ENCODE measurements at places on chromosomes 6 and 20.

- no peak for DNase-seq
Measured at GRCh38 chr20:35225319-35226125, 968 bp upstream of the MMP24 start.

- DNase-seq = no peak
Measured at GRCh38 chr6:106316375-106316766, 9.2 kb downstream of the ATG5 start.

GRCh38 chr20:38725931-38726803, 1.9 kb downstream of the SLC32A1 start:
- peak; percentile 64 for DNase-seq

- DNase-seq = no peak
Measured at GRCh38 chr20:19735446-19735845, 22.6 kb upstream of the RIN2 start.

- DNase-seq = no peak
Measured at GRCh38 chr20:2768632-2769015, 31.8 kb downstream of the CPXM1 start.

DNA sequence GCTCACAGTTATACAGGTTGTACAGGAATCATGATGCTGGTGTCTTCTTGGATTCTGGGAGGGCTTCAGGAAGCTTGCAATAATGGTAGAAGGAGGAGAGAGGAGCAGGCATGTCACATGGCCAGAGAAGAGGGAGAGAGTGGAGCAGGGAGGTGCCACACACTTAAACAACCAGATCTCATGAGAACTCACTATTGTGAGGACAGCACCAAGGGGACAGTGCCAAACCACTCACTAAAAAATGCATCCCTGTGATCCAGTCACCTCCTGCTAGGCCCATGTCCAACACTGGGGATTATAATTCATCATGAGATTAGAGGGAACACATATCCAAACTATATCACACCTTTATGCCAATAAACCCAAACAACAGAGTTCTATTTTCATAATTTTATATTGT, 67.2 kb downstream of the TRDN start:
- DNase-seq = no peak

GRCh38 chr6:139327038-139327437, 35.2 kb upstream of the TXLNB start:
- DNase-seq = no peak

DNA sequence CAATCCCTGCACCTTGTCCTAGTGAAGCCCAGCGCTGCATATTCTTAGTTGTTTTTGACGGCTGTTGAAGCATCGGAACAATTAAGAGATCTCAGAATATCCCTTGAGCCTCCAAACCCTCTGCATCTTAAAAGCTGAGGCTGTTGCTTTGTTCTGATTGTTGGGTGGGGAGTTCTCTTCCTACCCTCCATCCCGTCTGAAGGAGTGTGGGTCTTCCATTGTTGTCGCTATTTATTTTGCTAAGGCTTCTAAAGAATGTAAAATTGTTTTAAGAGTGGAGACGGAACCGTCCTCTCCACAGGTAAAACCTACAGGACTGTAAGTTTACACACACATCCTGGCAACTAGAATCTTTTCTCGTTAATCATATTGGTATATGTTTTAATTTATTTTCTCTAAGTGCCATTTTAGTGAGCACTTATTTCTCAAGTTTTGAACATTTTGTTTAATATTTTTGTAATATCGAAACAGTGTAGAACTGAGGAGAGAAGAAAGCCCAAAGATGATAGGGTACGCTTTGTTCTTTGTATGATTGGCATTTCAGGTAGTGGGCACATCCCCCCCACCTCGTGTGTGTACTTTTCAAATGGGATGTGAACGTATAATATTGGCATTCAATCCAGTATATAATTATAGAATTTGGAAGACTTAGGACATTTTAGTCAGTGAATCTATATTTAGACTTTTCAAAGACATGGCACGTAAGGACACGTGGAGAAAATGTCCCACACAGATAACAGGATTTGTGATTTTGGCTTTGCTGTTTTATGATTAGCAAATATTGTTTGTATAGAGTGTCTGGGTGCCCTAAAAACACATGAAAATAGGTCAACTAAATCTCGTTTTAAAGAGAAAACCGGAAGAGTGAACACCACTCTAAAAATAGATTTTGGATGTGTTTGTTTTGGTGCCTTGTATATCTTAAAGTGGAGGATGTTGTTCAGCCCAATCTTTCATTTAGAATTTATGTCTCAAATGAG, 1.3 kb downstream of the RNF146 start:
- DNase-seq = no peak

- no peak for DNase-seq
Measured at GRCh38 chr20:45020236-45020886, 54.0 kb downstream of the STK4 start.

DNA sequence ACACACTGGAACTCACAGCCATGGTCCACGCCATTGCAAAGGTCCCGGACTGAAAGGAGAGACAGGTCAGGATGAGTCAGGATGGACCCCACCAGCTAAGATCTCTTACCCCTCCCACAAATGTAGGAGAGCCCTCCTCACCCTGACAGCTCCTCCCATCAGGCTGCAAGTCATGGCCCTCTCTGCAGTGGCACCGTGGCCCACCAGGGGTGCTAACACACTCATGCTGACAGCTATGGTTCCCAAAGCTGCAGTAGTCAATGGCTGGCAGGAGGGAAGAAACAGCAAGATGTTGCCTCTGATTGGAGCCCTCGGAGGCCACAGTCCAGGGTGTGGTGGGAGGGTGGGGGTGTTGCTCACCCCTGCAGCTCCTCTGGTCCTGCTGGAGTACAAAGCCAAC, 5.7 kb upstream of the RBPJL start:
- DNase-seq = no peak

GRCh38 chr6:16766043-16766536, 4.8 kb upstream of the ATXN1 start:
- DNase-seq = no peak

GRCh38 chr6:43871933-43872332, 101.9 kb downstream of the VEGFA start:
- DNase-seq = no peak

DNA sequence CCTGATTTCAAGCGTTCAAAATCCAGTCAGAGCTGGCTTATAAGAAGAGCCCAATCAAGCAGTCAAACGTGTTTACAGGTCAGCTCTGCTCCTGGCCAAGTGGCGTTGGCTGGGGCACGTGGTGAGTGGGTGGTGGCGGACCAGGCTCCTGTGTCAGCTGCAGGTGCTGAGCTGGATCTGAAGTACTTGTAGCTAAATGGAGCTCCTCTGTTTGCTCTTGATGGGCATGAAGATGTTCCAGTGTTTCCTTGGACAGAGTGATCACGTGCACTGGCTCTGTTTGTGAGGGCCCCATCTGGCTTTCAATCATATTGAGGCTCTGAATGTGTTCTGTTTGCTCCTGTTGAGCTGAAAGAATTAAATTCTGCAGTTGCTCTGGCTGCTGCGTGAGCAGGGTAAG, 10.2 kb upstream of the MICAL1 start:
- no peak for DNase-seq

DNA sequence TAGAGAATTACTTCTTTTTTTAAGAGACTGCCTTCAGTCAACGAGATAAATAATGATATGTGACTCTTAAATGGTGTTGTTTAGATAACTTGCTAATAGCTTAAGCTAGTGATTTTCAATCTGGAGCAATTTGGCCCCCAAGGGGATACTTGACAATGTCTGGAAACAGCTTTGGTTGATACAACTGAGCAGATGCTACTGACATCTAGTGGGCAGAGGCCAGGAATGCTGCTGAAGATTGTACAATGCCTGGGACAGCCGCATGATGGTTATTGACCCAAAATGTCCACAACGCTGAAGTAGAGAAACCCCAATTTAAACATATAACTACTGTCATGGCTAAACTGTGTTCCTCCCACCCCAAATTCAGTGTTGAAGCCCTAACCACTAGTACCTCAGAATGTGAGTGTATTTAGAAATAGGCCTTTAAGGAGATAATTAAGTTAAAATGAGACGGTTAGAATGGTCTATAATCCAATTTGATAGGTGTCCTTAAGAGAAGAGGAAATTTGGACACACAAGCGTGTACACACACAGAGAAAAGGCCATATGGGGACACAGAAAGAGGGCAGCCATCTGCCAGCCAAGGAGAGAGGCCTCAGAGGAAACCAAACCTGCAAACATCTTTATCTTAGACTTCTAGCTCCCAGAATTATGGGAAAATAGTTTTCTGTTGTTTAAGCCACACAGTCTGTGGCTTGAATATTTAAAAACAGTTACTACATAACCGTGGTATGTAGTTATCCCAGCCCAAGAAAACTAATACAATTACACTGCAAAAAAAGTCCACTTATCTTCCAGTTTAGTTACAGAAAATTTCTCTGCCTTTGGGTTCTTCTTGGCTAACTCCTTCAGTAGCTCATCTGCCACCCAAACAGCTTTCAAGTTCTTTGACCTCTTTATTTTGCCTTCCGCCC, 22.2 kb downstream of the RWDD2A start:
- DNase-seq = no peak

DNA sequence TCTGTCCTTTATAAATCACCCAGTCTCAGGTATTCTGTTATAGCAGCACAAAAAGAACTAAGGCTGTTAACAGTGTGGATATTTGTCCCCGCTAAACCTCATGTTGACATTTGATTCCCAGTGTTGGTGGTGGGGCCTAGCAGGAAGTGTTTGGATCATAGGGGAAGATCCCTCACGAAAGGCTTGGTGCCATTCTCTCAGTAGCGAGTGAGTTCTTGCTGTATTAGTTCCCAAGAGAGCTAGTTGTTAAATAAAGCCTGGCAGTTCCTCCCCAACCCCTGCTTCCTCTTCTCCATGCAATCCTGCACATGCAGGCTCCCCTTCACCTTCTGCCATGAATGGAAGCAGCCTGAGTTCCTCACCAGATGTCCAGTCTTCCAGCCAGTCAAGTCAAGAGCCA, 29.8 kb upstream of the ERVFRD-1 start:
- no peak for DNase-seq

- peak; percentile 38 for DNase-seq
Measured at GRCh38 chr20:41617059-41617901, 897 bp downstream of the CHD6 start.

- no peak for DNase-seq
Measured at GRCh38 chr6:44267252-44267651, 1.9 kb upstream of the NFKBIE start.

DNA sequence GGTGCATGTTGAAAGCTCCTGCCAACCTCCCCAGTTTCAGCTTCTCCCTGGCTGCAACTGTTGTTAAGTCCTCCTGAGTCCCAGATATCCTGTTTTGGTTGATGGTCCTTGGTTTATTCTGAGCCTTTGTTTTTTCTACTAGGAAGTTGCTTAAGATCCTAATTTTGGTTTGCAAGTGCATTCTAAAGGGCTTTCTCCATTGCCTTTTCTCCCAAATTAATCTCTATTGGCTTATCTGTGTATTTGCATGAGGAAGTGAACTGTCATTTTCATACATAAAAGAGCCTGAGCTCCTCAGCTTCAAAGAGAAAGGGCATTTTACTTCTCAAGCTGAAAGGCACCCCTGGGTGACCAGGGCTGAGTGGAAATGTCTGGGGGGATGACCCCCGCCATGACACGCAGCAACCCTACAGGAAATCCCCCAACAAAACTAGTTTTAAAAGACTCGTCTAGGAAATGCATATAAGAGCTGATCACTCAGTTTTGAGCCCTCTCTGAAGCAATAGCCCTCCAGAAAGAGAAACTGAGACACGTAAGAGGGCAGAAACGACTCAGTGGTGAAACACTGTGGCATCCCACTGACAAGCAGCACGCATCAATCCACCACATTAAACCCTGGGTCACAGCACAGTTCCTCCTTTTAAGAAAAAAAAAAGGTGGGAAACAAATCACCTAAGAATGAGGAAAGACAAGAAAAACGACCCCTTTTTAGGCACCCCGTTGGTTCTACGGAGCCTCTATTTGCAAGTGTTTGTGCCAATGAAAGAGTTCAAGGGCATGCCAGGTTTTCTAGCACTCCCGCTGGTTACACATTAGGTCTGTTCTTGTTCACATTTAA, 140.9 kb downstream of the THBS2 start:
- no peak for DNase-seq

DNA sequence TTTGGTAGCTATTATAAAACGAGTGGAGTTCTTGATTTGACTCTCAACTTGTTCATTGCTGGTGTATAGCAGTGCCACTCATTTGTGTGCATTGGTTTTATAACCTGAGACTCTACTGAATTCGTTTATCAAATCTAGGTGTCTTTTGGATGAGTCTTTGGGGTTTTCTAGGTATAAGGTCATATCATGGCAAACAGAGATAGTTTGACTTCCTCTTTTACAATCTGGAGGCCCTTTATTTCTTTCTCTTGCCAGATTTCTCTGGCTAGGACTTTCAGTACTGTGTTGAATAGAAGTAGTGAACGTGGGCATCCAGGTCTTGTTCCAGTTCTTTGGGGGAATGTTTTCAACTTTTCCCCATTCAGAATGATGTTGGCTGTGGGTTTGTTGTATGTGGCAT, 38.8 kb downstream of the SUMO4 start:
- no peak for DNase-seq

DNA sequence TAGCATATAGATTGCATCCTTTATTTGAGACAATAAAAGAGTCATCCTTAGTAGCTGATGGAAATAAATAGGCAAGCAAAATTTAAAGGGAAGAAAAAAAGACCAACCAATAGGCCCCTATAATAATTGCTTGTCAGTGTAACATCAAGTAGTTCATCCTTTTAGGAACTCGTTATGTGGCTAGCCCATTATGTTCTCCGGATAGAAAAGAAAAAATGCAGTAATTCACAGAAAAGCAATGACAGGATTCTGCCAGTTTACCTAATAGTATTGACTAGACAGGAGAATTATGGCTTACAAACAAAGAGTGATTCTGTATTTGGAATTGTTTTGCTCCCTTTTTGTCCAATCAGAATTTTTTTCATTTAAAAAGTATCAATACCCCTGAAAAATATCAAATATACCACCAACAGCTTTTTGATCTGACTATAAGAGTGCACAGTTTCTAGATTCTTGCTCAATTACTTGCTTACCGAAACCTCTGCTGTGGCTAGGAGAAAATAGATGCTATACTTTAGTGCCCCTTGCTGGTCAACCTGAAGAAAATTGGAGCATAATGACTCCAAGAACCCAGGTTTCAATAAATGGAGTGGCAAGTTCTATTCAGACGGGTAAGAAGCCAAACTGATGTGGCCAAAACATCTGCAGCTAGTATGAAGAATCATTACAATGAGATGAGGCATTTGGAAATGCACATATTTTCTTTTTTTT, 91.5 kb upstream of the SASH1 start:
- DNase-seq = no peak

- no peak for DNase-seq
Measured at GRCh38 chr6:108526739-108527174, 34.0 kb upstream of the FOXO3 start.

DNA sequence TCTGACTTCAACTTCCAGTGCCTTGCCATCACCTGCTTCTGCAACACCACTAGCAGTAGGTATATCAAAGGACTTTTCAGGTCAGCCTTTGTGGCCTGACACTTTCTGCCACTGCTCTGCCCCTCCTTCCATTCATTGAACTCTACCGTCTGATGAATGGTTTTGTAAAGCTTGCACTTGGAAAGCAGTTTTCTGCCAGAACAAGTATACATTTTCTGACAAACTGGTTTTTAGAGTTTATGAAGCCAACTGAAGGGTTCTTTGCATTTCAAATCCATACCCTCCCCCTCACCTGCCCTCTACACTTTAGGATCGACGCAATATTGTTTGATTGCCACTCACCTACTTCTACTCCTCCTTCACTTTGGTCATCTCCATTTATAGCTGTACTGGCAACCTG, 603.1 kb downstream of the HACE1 start:
- DNase-seq = no peak

Measured in mesothelial cell of epicardium (in vitro differentiated cells).